Smooth muscle cell of the umbilical artery (primary cell): ENCODE measurements at places on chromosomes 13 and 19. TPM values are rescaled to one million over a fixed set of nuclear protein-coding genes. Genes with fewer than 3 reads are reported as not detected.

TEX101 gene
- not detected in 2 replicates for total RNA-seq

DIRAS1 gene
- total RNA-seq = 0.59 and 1.0 TPM in 2 replicates

CGB5 gene
- total RNA-seq = not detected in 2 replicates

DAZAP1 gene
- 39.2 and 75.1 TPM in 2 replicates for total RNA-seq

SHD gene
- not detected in 2 replicates for total RNA-seq

LILRB1 gene
- not detected in 2 replicates for total RNA-seq

TMIGD2 gene
- total RNA-seq = not detected in 2 replicates

ODAD3 gene
- 0.30 TPM in 1 of 2 replicates, not detected in the other for total RNA-seq
